ENCODE measurements at places on chromosomes 2 and 18.
A peak's percentile ranks its signal among the peaks of the same experiment; 100 is the strongest.

DNA sequence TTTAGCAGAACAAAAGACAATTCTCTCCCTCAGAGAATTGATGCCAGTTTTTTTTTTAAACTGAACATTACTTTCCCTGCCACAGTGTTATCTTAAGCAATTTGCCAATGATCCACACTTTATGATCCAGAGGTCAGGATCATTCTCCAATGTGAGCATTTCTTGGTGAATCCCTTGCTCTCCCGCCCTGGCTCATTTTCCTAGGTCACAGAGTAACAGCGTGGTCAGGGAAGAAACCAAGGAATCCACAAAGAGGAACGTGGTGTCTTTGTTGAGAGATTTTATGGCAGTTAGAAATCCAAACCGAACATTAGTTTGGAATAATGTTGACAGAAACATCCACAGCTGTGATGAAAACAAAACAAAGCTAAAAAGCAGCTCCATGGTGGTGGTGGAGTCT, 250.3 kb downstream of the TTC32 start:
- no peaks in the 10 kb centered on the region for H3K27me3 ChIP-seq
- peaks cover 15% of the 10 kb centered on the region for H3K4me1 ChIP-seq
- H3K36me3 ChIP-seq = no peaks in the 10 kb centered on the region
- H3K4me3 ChIP-seq = no peak overlapping the region

GRCh38 chr2:67389788-67390187, 7.3 kb upstream of the ETAA1 start:
- H3K4me3 ChIP-seq = no peak overlapping the region
- H3K36me3 ChIP-seq = no peaks in the 10 kb centered on the region
- H3K4me1 ChIP-seq = peaks cover 5% of the 10 kb centered on the region
- no peaks in the 10 kb centered on the region for H3K27me3 ChIP-seq

DNA sequence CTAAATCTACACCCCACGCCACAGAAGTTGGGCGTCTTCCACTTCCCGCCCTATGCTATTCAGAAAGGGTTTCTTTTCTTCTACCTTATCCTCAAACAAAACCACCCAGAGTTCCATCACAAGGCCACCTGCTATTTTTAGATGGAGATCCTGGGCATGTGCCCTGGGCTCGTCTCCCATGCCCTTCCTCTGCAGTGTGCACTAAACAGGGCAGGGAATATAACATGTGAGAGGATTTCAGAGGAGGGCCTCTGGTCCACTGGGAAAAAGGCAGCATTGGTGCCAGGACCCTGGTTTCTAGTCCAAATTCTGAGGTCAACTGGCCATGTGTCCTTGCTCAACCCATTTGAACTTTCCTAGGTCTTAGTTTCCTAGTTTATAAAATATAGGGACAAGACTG, 320.0 kb downstream of the NCKAP5 start:
- DNase-seq = no peak
- H3K27ac ChIP-seq = no peak overlapping the region
- no peaks in the 10 kb centered on the region for H3K27me3 ChIP-seq
- peaks cover 6% of the 10 kb centered on the region for H3K4me1 ChIP-seq
- no peaks in the 10 kb centered on the region for H3K36me3 ChIP-seq

DNA sequence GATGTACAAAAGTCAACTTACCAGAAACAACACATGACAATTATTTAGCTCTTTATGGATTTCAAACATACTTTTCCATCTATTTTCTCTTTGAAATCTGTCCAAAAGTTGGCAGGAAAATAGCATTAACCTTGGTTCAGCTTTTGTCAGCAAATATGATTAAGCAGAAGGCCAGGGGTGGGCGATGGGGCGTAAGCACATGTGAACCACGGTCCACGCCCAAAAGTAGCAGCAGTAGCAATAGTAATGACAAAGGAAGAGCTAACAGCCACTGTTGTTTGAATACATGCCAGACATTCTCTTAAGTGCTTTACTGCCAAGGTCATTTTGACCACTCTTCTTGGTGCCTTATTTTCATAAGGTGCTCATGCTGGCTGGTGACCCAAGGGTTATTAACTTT, 73.5 kb downstream of the ANTXR1 start:
- no peaks in the 10 kb centered on the region for H3K36me3 ChIP-seq
- H3K27ac ChIP-seq = no peak overlapping the region
- H3K4me1 ChIP-seq = peaks cover 33% of the 10 kb centered on the region
- no peak for DNase-seq
- no peaks in the 10 kb centered on the region for H3K27me3 ChIP-seq

DNA sequence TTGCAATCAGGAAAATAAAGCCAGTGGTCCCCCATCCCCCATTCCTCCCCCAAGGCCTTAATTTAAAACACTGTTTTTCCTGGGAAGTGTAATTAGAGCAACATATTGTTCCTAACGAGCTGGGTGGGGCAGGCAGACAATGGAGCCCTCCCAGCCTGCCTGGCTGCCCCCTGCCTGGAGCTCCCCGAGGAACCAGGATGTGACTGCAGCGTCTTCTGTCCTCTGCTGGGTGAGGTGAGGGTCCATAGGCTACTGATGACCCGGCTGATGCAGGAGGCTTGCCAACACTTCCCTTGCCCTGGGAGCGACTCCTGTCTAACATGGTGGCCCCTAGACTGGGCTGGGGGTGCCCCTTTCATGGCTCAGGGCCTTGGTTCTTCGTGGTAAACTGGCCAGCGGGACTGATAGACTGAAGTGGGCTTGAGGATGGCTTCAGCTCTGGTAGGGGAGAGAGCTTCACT, 152.4 kb downstream of the DYSF start:
- no peak overlapping the region for H3K27ac ChIP-seq
- H3K4me3 ChIP-seq = no peak overlapping the region
- peak; percentile 50 for DNase-seq

GRCh38 chr2:191910518-191910917, 63.6 kb upstream of the CAVIN2 start:
- no peak for DNase-seq
- H3K36me3 ChIP-seq = no peaks in the 10 kb centered on the region
- H3K4me3 ChIP-seq = no peak overlapping the region
- no peaks in the 10 kb centered on the region for H3K4me1 ChIP-seq
- H3K27ac ChIP-seq = no peak overlapping the region

- H3K27ac ChIP-seq = no peak overlapping the region
- H3K27me3 ChIP-seq = no peaks in the 10 kb centered on the region
- no peaks in the 10 kb centered on the region for H3K36me3 ChIP-seq
- H3K4me3 ChIP-seq = no peak overlapping the region
- no peaks in the 10 kb centered on the region for H3K4me1 ChIP-seq
Measured at GRCh38 chr2:33116799-33117198, 170.0 kb downstream of the LTBP1 start.

GRCh38 chr2:72130659-72131360, 16.9 kb downstream of the CYP26B1 start:
- H3K27ac ChIP-seq = no peak overlapping the region
- peak; percentile 74 for DNase-seq
- H3K4me3 ChIP-seq = no peak overlapping the region

- no peaks in the 10 kb centered on the region for H3K27me3 ChIP-seq
- DNase-seq = no peak
Measured at GRCh38 chr2:158488442-158489216, 31.9 kb downstream of the PKP4 start.

- DNase-seq = peak; percentile 64
- peak overlapping the region; percentile 70 for H3K27ac ChIP-seq
- no peak overlapping the region for H3K4me3 ChIP-seq
- H3K27me3 ChIP-seq = no peaks in the 10 kb centered on the region
- H3K4me1 ChIP-seq = peaks cover 79% of the 10 kb centered on the region
Measured at GRCh38 chr2:239225871-239226561, 174.8 kb downstream of the HDAC4 start.

GRCh38 chr2:179745635-179746256, 115.7 kb downstream of the ZNF385B start:
- DNase-seq = no peak
- H3K36me3 ChIP-seq = no peaks in the 10 kb centered on the region
- H3K4me1 ChIP-seq = peaks cover 7% of the 10 kb centered on the region
- no peaks in the 10 kb centered on the region for H3K27me3 ChIP-seq
- H3K4me3 ChIP-seq = no peak overlapping the region

DNA sequence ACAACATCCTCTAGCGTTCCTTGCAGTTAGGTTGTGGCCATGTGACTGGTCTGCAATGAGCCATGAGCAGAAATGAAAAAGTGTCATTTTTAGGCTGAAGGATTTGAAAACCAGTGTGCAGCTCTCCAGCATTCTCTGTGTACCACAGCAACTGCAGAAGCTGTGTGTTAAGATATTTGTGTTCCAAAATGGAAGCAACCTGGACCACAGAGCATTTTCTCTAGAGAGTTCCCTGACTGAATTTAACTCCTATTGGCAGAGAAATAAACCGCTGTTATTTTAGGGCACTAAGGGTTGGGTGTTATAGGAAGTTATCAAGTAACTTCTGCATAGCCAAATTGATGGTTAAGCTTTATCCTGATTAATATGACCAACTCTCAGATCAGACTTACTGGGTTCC, 257.2 kb upstream of the THUMPD2 start:
- no peaks in the 10 kb centered on the region for H3K4me1 ChIP-seq
- H3K27ac ChIP-seq = no peak overlapping the region
- H3K36me3 ChIP-seq = no peaks in the 10 kb centered on the region

- H3K27me3 ChIP-seq = no peaks in the 10 kb centered on the region
- H3K36me3 ChIP-seq = no peaks in the 10 kb centered on the region
- no peak for DNase-seq
- no peak overlapping the region for H3K4me3 ChIP-seq
Measured at GRCh38 chr2:161555826-161556225, 68.4 kb upstream of the SLC4A10 start.

- H3K4me3 ChIP-seq = no peak overlapping the region
- H3K27me3 ChIP-seq = no peaks in the 10 kb centered on the region
- H3K36me3 ChIP-seq = no peaks in the 10 kb centered on the region
- no peak for DNase-seq
Measured at GRCh38 chr18:10563886-10564285, 38.1 kb downstream of the NAPG start.

- no peak overlapping the region for H3K4me3 ChIP-seq
- H3K27ac ChIP-seq = no peak overlapping the region
- DNase-seq = no peak
- peaks cover 18% of the 10 kb centered on the region for H3K4me1 ChIP-seq
- H3K27me3 ChIP-seq = no peaks in the 10 kb centered on the region
- H3K36me3 ChIP-seq = no peaks in the 10 kb centered on the region
Measured at GRCh38 chr2:47779426-47779790, 3.5 kb upstream of the MSH6 start.

- H3K27me3 ChIP-seq = no peaks in the 10 kb centered on the region
- no peaks in the 10 kb centered on the region for H3K36me3 ChIP-seq
- no peak overlapping the region for H3K4me3 ChIP-seq
- H3K4me1 ChIP-seq = no peaks in the 10 kb centered on the region
- no peak overlapping the region for H3K27ac ChIP-seq
Measured at GRCh38 chr18:27948986-27949385, 227.9 kb downstream of the CDH2 start.

GRCh38 chr2:46269001-46269400, 28.2 kb upstream of the EPAS1 start:
- no peaks in the 10 kb centered on the region for H3K27me3 ChIP-seq
- no peak overlapping the region for H3K27ac ChIP-seq

- DNase-seq = no peak
- no peaks in the 10 kb centered on the region for H3K27me3 ChIP-seq
- peak overlapping the region; percentile 72 for H3K27ac ChIP-seq
- H3K4me3 ChIP-seq = peak overlapping the region; percentile 41
Measured at GRCh38 chr18:76619261-76619620, 124.2 kb upstream of the ZNF516 start.

DNA sequence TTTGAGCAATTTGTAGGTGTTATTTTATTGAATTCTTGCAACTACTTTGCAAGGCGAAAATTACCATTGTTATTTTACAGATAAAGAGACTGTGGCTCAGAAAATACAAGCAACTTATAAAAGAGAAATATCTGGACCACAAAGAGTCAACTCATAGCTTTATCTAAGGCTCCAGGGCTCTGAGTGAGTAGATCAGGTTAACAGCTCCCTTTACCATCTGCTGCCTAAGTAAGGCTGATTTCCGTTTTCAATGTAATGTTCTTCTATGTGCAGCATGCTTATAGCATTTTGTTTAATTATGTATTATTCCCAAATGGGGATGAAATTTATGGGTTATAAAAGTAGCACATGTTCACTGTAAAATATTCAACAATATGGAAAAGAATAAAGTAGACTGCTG, 299.1 kb upstream of the TNP1 start:
- no peak overlapping the region for H3K27ac ChIP-seq
- H3K4me1 ChIP-seq = peaks cover 4% of the 10 kb centered on the region
- H3K4me3 ChIP-seq = no peak overlapping the region
- no peaks in the 10 kb centered on the region for H3K27me3 ChIP-seq
- H3K36me3 ChIP-seq = no peaks in the 10 kb centered on the region

- H3K36me3 ChIP-seq = no peaks in the 10 kb centered on the region
- no peak for DNase-seq
- H3K27me3 ChIP-seq = peaks cover 33% of the 10 kb centered on the region
- H3K4me3 ChIP-seq = no peak overlapping the region
- no peak overlapping the region for H3K27ac ChIP-seq
Measured at GRCh38 chr2:26864646-26865045, 16.7 kb downstream of the DPYSL5 start.

- no peak overlapping the region for H3K4me3 ChIP-seq
- H3K36me3 ChIP-seq = no peaks in the 10 kb centered on the region
- no peaks in the 10 kb centered on the region for H3K27me3 ChIP-seq
Measured at GRCh38 chr2:239231231-239232194, 169.3 kb downstream of the HDAC4 start.

DNA sequence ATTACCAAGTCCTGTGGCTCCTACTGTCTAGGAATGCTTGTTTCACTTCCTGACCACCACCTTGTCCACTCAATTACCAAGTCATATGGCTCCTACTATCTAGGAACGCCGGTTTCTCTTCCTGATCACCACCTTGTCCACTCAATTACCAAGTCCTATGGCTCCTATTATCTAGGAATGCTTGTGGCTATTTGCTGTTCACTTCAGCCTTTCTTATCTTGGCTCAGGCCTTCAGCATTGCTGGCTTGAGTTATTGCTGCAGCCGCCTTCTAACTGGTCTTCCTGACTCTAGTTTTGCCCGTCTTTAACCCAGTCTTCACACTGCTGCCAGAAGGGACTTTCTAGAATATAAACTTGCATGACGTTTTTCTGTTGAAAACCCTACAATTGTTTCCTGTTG, 82.5 kb upstream of the GAREM1 start:
- no peak overlapping the region for H3K27ac ChIP-seq
- no peaks in the 10 kb centered on the region for H3K4me1 ChIP-seq
- no peak overlapping the region for H3K4me3 ChIP-seq
- H3K36me3 ChIP-seq = no peaks in the 10 kb centered on the region
- DNase-seq = no peak
- no peaks in the 10 kb centered on the region for H3K27me3 ChIP-seq

DNA sequence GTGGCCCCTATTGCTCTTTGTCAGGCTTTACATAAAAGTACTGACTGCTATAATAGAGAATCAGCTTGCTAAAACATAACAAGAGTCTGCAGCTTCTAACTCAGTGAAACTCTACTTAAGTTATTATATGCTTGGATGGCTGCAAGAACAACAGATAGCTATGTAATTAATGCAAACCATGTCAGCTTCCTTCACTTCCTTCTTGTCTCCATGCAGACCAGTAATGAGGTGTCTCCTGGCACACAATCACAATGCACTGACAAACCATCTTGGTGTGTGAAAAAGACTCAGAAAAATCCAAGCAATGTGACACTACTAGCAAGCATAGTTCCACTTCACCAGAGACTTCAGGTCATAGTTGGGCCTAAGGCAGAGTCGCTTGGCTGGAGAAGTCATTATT, 2068.9 kb upstream of the PIK3C3 start:
- no peaks in the 10 kb centered on the region for H3K4me1 ChIP-seq
- H3K4me3 ChIP-seq = no peak overlapping the region
- H3K27me3 ChIP-seq = no peaks in the 10 kb centered on the region
- no peak overlapping the region for H3K27ac ChIP-seq
- no peaks in the 10 kb centered on the region for H3K36me3 ChIP-seq

- no peaks in the 10 kb centered on the region for H3K4me1 ChIP-seq
- no peak overlapping the region for H3K27ac ChIP-seq
- no peaks in the 10 kb centered on the region for H3K36me3 ChIP-seq
- H3K4me3 ChIP-seq = no peak overlapping the region
- H3K27me3 ChIP-seq = no peaks in the 10 kb centered on the region
- no peak for DNase-seq
Measured at GRCh38 chr2:233584210-233584609, 17.6 kb upstream of the USP40 start.
